ENCODE measurements at places on chromosomes 7 and 10. TPM values are rescaled to one million over a fixed set of nuclear protein-coding genes. Genes with fewer than 3 reads are reported as not detected.

GRCh38 chr7:84368122-84368521 is 173.5 kb upstream of the SEMA3A start:
- no peak for DNase-seq

DNA sequence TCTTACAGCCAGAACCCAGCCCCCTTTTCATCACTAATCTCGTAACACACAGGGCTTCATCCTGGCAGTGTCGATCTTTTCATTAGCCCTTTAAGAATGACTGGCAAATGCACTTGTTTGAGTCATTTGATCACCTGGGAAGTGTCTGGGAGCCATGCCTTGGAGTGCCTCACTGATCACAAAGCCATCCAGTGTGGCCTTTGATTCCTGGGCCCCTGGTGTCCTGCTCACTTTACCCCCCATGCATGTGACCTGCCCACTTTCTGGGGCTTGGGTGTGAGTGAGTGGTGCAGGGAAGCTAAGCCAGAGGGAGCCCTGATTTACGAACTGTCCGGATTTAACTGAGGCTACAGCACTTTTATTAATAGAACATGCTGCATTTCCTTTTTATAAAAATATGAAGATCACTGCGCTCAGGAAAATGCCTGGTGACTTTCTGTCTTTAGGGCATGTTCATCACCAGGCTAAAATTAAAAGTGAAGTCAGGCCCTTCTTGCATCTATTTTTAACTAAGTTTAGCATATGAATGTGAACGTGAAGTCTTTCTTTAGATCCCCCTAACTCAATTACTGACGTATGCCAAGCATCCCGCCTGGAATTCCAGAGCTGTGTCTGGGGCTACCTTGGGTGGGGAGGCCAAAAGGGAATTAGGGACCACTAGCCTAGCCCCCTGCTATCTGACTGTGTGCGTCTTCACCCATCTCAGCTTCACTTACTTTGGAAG is 23.6 kb downstream of the RBM20 start:
- DNase-seq: no peak

ICA1 gene
- 1.7 TPM for total RNA-seq

DNA sequence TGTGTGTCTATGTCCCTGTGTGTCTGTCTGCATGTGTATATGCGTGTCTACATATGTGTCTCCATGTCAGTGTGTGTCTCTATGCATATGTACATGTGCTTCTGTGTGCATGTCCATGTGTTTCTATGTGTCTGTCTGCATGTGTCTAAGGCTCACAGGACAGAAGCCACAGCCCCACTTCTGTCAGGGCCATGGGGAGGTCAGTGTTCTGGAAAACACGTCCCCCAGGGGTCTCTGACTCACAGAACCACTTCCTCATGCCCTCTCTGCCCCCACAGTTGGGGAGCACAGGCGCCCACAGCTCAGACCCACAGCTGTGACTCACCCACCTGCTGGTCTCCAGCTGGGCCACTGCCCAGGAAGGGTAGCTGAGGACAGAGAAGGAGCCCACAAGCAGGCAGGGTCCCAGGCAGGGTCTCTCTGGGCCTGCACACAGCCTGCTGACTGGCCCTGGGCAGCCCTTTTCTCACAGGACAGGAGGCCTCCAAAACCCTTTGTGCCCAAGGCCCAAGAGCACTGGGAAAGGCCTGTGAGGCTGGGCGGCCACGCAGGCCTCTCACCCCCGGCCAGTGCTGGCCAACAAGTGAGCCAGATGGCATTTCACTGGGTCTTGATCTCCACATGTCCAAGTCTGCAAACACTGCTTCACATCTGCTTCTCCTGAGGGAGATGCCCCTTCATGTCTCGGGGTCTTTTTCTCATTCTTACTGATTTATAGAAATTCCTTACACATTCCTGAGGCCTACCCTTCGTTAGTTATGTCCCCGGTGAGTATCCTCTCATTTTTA is 102.9 kb upstream of the FAM20C start:
- no peak for DNase-seq

C10orf105 gene
- total RNA-seq: not detected

GRCh38 chr10:70064486-70064885 is 11.8 kb downstream of the MACROH2A2 start:
- DNase-seq: no peak

- DNase-seq: no peak
These were observed 21.8 kb downstream of the MORN4 start for GRCh38 chr10:97611473-97611872.

ELN gene
- not detected for total RNA-seq

GRCh38 chr7:82258181-82258580 is 185.4 kb downstream of the CACNA2D1 start:
- no peak for DNase-seq

BHLHA15 gene
- not detected for total RNA-seq

Data from SK-MEL-5 (cell line).